ENCODE measurements at places on chromosomes 3 and 15.
A peak's percentile ranks its signal among the peaks of the same experiment; 100 is the strongest.

GRCh38 chr15:90099072-90099867 lies 3.0 kb downstream of the IDH2 start:
- peak; percentile 67 for DNase-seq

DNA sequence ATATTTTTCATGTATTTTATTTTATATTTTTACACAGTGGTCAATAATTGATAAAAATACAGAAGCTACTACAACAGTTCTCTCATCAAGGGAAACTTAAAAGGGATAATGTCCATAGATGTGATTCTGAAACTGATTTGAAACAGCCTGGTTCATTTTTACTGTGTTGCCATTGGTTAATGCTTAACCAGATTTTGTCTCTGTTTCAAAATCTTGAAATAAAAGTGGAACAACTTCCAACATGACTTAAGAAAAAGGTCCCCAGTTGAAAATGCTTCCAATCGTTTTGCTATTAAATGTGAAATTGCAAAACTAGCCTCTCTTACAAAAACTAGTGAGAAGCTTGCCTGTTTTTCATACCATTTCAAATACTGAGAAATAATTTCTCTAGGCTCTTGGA lies 240.7 kb downstream of the LPP start:
- no peak for DNase-seq

- DNase-seq = no peak
Observed at GRCh38 chr3:78830470-78830869, 937.3 kb downstream of the ROBO1 start.

DNA sequence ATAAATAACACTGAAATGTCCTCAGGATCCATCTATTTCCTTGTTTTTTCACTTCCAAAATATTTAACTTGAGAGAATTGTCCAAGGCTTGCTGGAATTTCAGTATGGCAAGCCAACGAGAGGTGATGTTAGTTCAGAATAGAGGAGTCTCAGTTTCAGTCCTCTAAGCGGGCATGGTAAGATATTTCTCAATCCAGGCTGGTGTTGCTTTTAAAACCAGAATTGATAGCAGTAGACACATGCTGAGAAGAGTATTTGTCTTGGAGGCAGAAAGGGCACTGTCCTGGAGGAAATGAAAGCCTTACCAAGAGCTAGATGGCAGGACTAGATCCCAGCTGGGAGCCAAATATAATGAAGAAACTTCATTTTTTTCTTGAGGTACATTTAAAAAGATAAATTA lies 23.1 kb downstream of the PHLDB2 start:
- DNase-seq = no peak

DNA sequence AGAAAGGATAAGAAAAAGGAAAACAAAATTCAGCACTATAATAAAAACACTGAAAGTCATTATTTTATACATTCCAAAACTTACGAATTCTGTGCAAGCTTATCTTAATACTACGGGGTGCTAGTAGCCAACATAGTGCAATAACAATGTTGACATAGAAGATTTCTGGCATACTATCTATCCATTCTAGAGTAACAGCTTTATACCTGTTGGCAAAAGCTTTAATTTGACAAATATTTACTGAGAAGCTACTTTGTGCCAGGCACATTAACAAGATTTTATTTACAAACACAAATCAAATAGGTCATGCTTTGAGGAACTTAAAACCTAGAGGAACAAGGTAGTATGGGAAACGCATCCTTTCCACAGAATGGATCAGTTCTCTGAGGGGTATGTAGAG lies 1.1 kb downstream of the ACKR4 start:
- no peak for DNase-seq

DNA sequence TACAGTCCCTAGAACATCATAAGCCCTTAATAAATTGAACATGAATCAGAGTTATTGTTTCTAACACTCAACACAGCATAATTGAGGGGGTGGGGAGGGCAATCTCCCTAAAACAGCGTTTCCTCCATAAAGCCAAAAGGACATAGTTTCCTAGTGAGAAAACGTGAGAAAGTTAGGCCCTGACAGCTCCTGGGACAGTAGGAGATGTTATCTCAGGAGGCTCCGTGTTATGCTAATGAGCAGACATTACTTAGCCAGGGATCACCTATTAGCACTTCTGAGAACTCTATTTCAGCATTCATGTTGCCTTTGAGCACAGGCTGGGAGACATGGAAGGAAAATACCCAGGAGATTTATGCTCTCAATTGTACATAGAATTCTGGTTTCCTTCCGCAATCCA lies 229.1 kb upstream of the ADAMTS9 start:
- DNase-seq = no peak

DNA sequence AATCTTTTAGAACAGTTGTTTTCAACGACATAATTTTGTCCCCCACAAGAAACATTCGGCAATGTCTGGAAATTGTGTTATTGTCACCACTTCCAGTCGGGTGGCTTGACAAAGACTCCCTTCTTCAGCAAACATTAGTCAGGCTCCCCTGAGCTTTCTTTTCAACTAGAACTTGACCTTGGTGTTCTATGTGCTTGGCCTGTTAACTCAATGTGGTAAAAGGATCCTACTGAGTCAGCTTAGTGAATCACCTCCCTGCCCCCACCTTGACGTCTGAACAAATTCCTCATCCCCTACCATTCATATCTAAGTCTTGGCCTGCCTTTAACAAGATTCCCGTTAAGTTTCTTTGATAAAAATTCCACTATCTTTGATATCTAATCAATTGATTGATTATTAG lies 465.0 kb upstream of the ROBO1 start:
- DNase-seq = no peak

- no peak for DNase-seq
Observed at GRCh38 chr3:171375666-171376595, 84.3 kb downstream of the TNIK start.

Data from CD4-positive, alpha-beta T cell treated with Interleukin-6 for 4 hours (primary cell).